Mesenchymal stem cell (in vitro differentiated cells and primary cell): ENCODE measurements at places on chromosomes 3 and 15.

GRCh38 chr3:59512066-59512465, 462.2 kb upstream of the CFAP20DC start:
- DNase-seq = no peak

- DNase-seq = no peak
Measured at GRCh38 chr15:31476866-31477265, 150.2 kb downstream of the KLF13 start.

- no peak for DNase-seq
Measured at GRCh38 chr15:63628123-63628822, 31.1 kb downstream of the FBXL22 start.

- no peak for DNase-seq
Measured at GRCh38 chr3:152120601-152121269, 148.0 kb upstream of the MBNL1 start.

DNA sequence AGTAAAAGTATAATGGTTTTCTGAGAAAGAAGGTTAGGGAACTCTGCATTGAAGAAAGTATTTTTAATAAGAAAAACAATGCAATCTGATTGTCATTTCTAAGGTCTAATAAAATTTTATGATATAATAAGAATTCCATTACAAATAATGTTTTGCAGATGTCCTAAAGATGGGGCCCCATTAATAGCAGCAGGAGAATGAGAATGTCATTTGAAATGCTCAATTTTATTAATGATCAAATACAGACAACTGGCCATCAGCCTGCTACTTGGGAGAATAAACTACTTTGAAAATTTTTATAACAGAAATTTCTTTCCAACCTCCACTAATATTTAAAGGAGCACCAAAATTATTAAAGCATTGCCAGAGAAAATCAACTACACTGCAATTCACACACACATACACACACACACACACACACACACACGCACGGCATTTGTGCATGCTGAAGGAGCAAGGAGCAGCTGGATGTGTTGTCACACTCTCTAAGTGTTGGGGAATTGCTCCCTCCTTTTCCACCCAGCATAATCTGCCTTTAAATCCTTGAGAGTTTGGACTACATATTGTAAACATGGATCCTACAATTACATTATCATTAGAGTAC, 109.5 kb downstream of the THRB start:
- DNase-seq = no peak

- no peak for DNase-seq
Measured at GRCh38 chr3:51657234-51657633, 13.8 kb upstream of the TEX264 start.

DNA sequence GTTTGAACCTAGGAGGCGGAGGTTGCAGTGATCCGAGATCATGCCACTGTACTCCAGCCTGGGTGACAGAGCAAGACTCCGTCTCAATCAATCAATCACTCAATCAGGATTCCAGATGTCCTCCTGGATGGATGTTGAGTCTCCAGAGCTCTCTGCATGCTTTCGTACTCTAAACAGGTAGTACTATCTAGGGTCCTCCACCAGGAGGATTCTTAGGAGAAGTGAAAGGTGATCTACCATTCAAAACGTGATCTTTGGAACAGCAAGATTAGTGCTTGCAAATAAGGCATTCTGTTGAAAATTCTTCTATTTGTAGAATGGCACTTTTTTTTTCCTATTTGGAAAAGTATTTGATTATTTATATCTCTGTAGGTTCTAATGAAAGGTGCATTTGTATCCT, 34.3 kb downstream of the CNOT10 start:
- DNase-seq = no peak

GRCh38 chr3:14839236-14839635, 20.5 kb downstream of the FGD5 start:
- no peak for DNase-seq

- DNase-seq = no peak
Measured at GRCh38 chr15:99605990-99606389, 40.2 kb downstream of the MEF2A start.

DNA sequence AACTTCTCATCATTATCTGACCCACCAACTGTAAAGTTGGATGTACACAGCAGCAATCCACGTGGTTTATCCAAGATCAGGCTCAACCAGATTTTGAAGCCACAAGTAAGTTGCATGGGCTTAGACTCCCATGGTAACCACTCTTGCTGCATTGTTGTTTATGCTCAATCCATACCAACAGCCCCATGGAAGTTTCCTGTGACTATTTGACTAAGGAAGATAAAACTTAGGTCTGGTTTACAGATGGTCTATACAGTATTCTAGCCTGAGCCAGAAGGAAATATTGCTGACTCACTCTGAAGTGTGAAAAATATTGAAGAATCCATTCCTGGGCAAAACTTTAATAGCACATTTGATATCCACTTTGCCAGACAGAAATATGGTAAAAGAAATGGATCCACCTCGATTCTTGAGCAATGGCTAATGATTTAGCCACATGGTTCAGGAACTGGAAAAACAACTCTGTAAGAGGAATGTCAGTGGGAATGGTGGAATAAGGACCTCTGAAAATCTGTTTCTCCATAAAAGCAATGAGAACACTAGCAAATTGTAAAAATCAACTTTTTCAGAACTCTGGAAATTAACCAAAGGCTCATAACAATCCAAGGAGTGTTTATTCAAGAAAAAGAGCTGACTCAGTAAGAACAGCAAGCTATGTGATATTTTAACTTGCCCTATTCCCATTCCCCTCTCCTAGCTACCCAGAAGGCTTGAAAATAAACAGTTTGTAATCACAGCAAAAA, 162.9 kb upstream of the STT3B start:
- peak; percentile 70 for DNase-seq

DNA sequence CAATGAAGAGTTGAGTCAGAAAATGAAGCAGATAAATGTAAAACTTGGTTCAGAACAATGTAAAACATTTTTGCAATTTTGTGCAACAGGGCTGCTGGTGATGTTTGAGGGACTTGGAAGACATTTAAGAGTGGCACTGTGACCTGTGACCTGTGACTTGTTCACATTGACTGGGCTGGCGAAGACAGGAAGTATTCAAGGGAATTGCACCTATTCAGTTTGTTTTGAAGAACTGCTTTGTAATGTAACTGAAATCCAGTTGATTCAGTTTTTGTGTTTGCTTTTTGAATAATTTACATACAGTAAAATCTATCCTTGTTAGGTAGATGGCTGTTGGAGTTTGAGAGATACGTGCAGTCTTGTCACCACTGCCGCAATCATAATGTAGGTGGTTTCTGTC, 35.4 kb downstream of the MCTP2 start:
- no peak for DNase-seq

DNA sequence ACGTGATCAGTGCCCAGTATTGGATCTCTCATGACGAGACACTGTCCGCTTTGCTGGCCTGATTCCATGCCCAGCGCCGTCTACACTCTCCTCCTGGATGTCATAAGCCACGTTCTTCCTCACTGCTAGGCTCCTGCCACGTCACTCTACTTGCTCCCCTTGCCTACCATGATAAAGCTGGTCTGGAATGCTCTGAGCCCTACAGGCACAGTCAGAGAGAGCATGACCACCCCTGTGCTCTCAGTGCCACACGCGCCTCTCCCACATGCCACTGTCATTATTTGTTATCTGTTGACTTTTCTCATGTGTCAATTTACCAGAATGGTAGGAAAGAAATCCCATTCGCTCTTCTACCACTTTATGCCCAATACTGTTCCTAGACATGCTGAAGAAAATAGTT, 148.6 kb downstream of the ANO10 start:
- DNase-seq = no peak

GRCh38 chr3:31754575-31755278, 222.0 kb downstream of the STT3B start:
- no peak for DNase-seq

DNA sequence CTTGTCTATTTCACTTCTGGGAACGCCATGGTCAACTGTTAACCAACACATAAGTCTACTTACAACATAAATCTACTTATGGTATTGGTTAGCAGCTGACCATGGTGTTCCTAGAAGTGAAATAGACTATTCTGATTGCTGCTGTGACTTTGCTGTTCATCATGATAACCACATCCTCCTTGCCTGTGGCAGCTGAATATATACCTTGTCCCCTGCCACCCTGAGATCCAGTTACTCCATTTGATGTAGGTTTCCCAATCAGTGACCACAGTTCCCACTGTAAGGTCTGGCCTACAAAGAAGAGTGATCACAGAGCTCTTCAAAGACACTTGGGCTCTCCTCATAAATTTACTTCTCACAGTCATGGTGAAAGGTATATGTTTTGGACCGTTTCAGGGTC, 66.8 kb upstream of the ALDH1A3 start:
- DNase-seq = no peak

GRCh38 chr15:48250640-48251076, 44.6 kb downstream of the SLC12A1 start:
- peak; percentile 86 for DNase-seq

DNA sequence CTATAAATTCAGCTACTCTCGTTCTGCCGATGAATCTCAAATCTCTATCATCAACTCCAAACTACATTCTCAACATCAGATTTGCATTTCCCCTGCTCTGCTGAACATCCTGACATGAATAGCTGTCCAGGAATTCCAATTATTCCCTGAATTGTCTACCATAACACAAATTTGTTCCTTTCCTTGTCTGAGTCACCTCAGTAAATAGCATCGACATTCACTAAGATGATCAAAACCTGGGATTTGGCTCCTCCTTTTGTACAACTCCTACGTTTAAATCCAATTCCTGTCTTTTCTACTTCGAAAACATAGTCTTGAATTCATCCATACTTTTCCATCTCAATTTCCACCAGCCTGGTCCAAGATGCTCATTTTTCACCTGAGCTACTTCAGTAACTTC, 107.0 kb downstream of the GREM1 start:
- DNase-seq = peak; percentile 75

DNA sequence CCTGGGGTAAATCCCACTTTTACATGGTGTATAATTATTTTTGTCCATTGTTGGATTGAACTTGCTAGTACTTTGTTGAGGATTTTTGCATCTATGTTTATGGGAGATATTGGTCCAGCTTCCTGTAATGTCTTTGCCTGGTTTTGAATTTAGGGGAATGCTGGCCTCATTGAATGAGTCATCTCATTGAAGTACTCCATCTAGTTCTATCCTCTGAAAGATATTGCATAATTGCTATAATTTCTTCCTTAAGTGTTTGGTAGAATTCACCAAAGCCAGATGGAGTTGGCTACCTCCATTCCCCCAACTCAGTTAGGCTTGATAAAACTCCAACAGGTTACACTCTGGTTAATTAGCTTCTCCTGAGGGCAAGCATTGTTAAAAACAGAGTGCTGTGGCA, 237.4 kb upstream of the TGFBR2 start:
- peak; percentile 54 for DNase-seq

- no peak for DNase-seq
Measured at GRCh38 chr3:138718849-138719248, 110.3 kb downstream of the FAIM start.

DNA sequence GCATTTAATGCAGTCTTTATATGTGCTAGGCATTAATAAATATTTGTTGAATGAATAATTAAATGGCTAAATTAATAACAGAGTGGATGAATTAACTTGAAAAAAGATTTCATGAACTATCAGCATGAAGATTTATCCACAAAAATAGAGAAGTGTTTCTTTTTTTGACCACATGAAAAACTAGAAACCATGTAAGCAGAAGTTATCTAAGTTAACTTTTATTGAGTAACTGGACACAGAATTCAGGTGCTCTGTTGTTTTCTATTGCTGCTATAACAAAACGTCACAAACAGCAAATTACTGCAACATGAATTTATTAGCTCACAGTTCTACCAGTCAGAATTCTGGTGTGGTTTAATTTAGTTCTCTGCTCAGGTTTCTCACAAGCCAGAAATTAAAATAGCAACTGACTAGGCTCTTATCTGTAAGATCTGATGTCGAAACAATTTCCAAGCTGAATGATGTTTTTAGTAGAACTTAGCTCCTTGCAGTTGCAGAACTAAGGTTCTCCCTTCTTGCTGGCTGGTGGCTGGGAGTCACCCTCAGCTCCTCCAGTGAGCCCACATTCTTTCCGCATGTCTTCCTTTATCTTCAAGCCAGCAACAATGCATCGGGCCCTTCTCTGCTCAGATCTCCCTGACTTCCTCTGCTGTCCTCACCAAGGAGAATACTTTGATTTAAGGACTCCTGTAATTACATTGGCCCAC, 810.2 kb upstream of the ALCAM start:
- peak; percentile 5 for DNase-seq

- DNase-seq = no peak
Measured at GRCh38 chr3:50609071-50609762, 2.4 kb downstream of the CISH start.

DNA sequence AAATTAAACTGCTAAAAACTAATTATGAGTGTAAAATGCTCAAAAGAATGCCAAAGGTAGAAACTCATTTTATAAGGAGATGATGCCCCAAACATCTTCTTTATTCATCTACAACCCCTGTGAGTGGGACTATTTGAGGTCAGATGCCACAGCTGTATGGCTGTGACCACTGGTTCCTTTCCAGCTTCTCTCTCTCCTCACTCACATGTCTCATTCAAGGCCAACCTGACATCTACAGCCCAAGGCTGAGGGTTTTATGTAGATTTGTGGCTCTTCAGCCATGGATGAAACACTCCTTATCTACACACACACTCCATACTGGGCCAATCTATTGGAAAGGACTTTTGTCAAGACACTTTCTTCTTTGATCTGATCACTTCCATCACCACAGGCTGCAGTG, 231.3 kb downstream of the KCNMB2 start:
- DNase-seq = no peak

DNA sequence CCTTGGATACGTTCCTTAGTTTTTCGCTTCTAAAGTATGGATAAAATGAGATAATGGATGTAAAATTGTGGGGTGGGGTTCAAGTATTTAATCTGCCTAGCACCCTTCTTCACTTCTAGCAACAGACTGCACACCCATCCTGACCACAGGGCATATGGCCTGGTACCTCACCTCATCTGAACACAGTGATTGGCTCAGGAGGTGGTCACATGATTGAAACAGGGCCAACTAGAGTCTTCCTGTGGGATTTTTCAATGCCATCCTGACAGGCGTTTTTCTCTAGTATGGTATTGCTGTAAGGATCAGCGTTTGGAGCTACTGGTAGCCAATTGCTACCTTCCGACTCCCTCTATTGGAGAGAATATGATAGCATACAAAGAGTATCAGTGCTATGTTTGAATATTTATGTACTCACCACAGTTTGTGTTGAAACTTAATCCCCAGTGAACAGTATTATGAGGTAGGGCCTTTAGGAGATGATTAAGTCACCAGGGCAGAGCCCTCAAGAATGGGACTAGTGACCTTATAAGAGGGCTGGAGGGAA, 172.2 kb downstream of the PPM1L start:
- no peak for DNase-seq

GRCh38 chr15:96497951-96498350, 167.5 kb downstream of the NR2F2 start:
- DNase-seq = no peak

DNA sequence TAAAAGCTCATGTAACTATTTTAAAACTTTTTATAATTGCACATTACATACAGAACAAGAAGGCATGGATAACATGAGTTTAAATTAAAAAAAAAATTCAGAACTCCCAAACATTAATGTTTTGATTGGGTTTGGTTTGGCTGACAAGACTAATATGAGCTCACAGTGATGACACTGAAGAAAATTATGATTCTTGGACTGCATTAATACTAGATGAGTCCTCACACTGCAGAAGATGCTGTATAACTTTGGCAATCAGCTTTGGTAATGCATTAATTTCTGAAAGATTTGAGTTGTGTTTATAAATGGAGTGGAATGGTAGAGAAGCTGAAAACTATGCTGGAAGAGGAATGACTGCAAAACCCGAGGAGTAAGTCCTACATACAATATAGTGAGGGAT, 358.9 kb downstream of the PLCL2 start:
- no peak for DNase-seq
